Suprapubic skin (tissue), 4 donors: ENCODE measurements at places on chromosomes 7 and 10. TPM values are rescaled to one million over a fixed set of nuclear protein-coding genes. Genes with fewer than 3 reads are reported as not detected.

The COL28A1 gene
- total RNA-seq: 2.2 TPM

The CRTAC1 gene
- 2.2 TPM for total RNA-seq

The FZD1 gene
- 43.4 TPM for total RNA-seq

The GIMAP6 gene
- total RNA-seq: 4.1 TPM

The OR6B1 gene
- total RNA-seq: not detected
